Motor neuron (in vitro differentiated cells): ENCODE measurements at places on chromosomes 3 and 15.
A peak's percentile ranks its signal among the peaks of the same experiment; 100 is the strongest.

GRCh38 chr3:71629711-71630110 is 46.2 kb upstream of the FOXP1 start:
- peak; percentile 43 for ATAC-seq

DNA sequence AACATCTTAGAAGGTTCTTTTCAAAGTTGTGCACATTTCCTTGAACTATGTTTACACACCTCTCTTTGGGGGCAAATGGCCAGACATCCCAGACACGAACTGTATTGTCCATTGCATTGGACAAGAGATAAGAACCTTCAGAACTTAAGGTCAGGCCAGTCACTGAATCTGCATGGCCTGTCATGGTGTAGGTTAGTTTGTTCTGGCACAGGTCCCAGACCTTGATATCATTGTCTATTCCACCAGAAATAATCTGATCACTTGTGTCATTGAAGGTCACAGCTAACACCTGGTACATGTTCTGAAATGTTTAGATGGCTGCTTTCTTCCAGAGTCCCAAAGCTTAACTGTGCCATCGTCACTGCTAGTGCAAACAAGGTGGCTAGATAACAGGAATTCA is 55.7 kb downstream of the KCNAB1 start:
- no peak for ATAC-seq

GRCh38 chr15:93900476-93901400 is 330.6 kb upstream of the MCTP2 start:
- no peak for ATAC-seq

DNA sequence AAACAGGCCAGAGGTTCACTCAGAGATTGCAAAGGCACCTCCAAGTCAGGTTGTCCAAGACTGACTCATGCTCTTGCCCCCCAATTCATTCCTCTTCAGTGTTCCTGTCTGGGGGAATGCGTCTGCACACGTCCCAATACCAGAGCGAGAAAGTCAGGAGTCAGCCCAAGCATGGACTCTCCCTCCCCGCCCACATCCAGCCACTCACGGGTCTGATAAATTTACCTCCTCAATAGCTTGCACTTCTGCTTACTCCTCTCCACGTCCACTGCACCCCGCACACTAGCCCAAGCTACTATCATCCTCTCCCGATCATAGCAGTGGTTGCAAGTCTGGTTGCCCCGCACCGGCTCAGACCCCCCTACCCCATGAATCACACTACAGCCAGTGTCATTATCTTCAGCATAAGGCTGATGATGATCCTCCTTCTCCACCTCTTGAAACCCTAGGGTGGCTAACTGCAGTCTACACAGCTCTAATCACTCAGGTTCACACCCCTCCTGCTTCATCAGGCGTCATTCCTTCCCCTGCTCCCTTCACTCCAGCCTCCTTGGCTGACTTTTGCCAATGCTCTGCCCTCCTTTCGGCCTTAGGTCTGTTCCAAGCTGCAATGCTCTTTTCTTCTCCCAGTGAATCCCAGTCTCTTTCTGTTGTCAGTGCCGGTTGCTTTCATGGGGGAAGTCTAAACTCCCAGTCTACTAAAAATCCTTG is 27.6 kb upstream of the MYO1E start:
- ATAC-seq, result no peak

DNA sequence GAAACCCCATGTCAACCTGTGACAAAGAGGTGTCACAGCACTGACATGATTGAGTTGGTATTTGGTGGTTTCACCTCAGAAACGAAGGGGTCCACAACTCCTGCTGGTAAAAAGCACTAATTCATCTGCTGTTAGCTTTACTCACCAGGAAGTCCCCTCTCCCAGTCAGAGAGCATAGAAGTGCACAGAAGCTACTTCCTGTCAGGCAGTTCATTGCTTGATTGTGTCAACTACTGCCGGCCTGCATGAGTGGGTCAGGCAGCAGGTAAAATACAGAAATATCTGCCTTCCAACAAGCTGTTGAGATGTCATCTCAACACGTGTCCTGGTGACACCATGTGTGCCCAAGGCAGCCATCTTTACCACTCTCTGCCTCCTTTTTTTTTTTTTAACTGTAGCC is 596.6 kb upstream of the NR2F2 start:
- no peak for ATAC-seq

DNA sequence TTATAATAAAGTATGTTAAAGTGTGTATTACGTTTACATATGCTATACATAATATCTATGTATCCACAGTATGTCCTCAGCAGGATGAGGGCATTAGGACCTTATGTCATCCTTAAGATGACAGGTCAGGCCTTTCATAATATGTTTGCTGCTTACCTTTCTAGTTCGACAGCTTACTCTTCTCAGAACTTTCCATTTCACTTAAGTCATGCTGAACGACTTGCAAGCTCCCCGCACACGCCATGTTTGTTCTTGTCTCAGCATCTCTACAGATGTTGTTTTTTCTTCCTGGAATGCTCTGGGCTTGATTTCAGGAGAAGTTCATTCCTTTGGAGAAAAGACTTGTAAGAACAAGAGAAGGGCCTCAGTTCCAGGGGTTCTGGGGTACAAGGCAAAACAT is 36.0 kb upstream of the PPARG start:
- ATAC-seq, result no peak

- no peak for ATAC-seq
These were observed 22.0 kb upstream of the DOCK3 start for GRCh38 chr3:50652709-50653108.

GRCh38 chr3:107216711-107217110 is 160.5 kb upstream of the CCDC54 start:
- no peak for ATAC-seq

DNA sequence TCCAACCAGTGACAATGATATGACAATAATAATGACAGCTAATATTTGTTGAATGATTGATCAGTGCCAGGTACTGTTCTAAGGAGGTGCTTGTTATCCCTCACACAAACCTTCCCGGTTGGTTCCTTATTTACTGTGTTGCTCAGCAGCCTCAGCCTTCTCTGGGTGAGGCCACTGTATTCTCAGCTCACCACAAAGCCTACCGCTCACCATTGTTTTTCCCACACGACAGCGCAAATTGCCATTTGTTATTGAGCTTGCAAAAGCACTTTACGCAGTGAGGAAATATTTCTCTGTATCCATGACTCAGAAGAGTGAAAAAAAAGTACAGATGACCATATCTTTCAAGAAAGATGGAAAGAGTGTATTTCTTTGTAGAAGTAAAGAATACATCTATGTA is 49.5 kb upstream of the PDZRN3 start:
- ATAC-seq, result peak; percentile 86

GRCh38 chr3:150013801-150014200 is 43.1 kb upstream of the PFN2 start:
- ATAC-seq, result no peak

DNA sequence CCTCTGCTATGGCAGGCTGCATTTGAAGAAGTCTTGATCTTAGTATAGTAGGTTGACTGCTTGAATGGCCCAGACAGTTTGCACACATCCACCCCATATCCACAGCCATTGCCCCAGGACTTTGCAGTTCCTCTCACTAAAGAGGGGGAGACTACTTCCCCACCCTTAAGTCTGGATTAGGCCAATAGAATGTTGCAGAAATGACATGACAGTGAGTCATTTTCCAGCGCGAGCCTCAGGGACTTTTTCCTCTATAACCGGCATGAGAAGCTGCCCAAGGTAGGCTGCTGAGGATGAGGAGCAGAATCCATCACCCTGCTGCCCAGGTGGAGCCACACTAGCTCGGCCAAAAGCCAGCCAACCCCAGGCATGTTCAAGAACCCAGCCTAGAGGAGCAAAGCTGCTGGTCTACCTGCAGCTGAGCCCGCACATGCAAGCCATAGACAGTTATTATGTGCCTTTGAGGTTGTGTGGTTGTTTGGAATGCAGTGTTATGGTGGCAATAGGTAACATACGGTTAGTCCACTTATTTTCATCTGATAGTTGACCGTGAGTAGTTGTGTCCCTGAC is 113.9 kb downstream of the TLE3 start:
- ATAC-seq, result no peak

DNA sequence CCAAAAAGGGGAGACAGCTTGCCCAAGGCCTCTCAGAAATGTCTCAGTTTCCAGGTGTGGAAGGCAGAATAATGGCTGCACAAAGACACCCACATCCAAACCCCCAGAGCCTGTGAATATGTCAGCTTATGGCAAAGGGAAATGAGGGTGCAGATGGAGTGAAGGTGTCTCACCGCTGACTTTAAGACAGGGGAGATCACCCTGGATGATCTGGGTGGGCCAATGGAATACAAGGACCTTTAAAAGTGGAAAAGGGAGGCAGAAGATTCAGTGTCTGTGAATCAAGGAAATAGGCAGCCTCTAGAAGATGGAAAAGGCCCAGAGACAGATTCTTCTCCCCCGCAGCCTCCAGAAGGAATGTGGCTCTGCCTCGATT is 48.8 kb upstream of the ATP2B2 start:
- no peak for ATAC-seq

DNA sequence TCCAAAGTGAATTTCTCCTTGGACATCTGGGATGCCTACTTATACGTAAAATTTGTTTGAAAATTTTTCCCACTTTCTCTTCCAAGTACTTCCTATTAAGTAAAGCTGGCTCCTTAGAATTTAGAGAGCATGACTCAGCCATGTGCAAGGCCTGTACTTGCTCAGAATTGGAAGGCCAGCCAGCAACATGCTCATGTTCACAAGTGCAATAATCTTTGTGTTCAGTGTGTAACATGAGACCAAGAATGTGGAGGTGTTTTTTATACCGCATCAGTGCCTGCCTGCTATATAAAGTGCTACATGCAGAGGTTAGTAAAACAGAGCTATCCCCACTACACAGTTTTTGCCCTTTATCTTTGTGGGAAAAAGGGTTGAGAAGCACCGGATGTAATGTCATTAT is 151.9 kb upstream of the FEZF2 start:
- no peak for ATAC-seq

DNA sequence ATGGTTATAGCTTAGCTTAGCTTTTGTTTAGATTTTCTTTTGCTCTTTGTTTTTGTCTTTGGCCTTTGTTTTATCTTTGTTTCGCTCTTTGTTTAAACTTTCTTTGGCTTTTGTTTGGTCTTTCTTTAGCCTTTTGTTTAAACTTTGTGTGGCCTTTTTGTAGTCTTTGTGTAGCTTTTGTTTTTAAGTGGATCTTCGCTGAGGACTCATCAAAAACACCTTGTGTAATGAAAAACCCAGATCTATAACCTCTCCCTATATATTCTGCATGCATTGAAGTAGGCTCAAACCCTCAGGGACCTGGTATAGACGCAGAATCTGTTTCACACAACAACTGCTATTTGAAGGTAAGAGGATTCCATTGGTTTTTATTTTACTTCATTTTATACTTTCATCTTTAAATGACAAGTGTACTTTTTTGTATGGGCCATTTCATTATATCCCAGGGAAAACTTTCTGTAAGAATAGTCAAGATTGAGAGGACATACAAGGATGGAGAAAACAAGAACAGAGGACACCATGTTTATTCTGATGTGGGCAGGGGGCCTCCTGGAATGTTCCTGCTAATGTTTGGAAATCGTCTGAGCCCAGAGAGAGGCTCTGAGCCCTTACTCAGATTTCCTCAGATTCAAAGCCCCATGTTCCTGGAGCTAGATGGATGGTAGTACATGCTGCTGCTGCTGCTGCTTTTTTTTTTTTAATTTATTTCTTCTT is at the start of gene MOBP:
MOBP (plus strand) TSS at position 287 of the 714 bp plus-strand sequence. CDS start 34,390 bp downstream, outside the sequence.
- ATAC-seq, result no peak

DNA sequence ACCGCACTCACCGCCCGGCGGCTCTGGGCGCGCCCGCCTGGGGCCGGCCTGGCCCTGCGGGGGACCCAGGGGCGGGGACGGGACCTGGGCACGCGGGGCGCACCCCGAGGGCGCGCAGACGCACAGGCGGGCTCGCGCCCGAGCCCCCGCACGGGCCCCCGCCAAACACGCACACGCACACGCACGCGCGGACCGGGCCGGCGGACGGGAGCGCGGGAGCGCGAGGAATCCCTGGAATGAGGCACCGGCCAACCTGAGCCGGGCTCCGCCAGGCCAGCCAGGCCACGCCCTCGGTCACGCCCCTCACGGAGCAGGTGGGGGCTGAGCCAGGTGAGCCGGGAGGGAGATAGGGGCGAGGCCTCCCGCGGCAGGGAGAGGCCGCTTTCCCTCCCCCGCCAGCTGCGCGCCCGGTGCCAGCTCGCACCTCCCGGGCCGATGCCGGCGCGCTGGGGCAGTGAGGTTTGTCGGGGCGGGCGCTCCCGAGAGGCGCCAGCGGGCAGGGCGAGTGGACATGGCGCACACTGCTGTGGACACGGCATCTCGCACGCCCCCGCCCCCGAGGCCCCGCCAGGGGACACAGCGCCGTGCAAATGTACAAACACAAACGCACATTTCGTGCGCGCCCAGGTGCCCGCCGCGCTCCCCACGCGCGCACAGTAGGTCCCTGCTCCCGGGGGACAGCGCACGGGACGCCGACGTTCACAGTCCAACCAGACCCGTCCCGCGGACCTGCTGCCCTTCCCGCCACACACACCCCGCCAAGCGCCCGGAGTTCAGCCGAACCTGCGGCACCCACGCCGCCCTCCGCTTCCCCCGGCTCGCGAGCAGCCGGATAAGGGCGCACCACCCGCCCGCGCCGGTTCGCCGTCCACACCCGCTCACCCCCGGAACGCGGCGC is 75.9 kb upstream of the VGLL4 start:
- ATAC-seq, result peak; percentile 80

- no peak for ATAC-seq
These were observed 27.3 kb upstream of the TGFBR2 start for GRCh38 chr3:30578986-30579579.

GRCh38 chr15:52584414-52584813 is 15.6 kb upstream of the ARPP19 start:
- no peak for ATAC-seq

DNA sequence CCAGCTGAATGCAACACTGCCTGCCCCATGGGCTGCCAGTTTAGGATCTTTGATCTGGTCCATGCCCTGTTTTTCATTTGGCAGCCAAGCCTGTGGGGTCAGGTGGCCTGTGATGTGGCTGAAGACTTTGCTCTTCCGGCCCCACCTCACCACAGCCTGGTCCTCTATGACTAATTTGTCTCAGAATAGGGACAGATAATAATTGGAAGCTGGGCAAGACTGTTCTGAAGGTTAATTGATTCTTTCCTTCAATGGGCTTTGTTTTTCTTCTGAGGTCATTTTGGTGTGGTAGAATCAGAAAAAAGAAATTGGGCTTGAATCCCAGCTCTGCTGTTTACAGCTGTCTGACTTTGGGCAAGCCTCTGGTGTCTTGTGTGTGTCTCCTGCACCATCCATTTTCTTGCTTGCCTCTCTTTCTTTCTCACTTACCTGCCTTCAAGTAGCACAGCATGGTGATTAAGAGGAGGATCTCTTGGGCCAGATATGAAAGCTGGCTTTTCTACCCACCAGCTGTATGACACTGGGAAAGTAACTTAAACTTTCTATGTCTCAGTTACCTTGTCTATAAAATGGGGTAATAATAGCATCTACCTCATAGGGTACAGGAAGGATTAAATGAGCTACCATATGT is 24.2 kb downstream of the ABHD2 start:
- ATAC-seq, result peak; percentile 28

GRCh38 chr15:52039925-52040781 is 21.1 kb downstream of the MAPK6 start:
- no peak for ATAC-seq

DNA sequence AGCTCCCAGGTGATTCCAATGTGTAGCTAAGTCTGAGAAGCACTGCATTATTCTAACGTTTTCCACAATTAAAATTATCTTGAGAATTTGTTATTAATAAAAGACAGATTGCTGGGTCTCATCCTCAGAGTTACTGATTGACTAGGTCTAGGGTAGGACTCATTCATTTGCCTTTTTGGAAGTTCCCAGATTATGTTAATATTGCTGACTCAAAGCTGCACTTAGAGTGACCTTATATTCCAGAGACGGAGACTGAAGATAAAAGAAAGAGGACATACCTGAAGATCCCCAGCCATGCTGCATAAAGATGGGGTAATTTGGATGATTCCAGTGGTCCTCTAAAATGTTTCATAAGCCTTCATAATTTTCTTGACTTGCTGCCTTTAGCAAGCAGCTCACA is 81.8 kb downstream of the PLSCR2 start:
- no peak for ATAC-seq

- ATAC-seq, result no peak
These were observed 194.5 kb upstream of the GAP43 start for GRCh38 chr3:115428841-115429240.
